Nephron progenitor cell (in vitro differentiated cells): ENCODE measurements at places on chromosomes 13 and 19.

DNA sequence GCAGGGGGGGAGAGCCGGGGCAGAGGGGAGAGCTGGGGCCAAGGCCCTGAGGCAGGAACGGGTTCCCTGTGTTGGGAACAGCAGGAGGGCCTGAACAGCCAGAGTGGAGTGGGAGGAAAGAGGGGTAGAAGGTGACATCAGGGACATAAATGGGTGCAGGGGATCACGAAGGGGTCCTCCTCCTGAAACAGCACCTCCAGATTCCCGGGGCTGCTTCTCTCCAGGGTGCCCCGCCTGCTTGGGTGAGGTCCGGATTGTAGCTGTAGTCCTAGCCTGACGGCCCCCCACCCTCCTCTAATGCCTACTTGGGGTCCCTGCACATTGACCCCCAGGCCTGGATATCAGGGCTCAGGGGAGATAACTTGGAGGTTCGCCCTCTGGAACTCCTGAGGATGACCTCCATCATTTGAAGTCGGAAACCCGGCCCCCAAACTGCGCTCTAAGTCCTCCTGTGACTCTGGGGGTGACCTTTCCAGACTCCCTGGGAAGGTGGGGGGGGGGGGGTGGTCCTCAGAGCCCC lies 473 bp upstream of the SCN1B start:
- no peak for DNase-seq

DNA sequence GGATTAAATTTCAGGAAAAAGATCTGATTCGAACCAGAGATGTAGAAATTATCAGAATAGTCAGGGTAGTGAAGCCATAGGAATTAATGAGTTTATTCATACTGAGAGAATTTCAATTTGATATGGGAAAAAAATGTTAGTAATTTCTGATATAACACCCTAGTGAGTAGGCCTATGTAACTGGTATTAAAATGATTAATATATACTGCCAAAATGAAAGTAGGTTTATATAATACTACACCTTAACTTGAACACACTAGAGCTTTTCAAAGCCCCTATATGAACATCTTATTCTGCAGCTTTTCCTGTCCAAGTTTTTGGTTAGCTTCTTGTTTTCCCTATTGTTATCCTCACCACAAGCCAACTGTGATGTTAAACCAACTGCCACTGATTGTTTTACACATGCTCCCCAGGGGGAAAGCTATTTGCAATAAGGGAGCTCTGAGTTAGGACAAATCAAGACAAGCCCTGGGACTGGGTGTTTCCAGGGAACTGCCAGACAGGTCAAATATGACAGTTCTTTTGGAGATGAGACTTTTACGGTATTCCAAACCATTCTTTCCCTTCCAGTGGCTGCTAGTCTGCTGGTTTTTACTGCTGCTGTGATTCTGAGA lies 45.3 kb downstream of the FNDC3A start:
- no peak for DNase-seq

DNA sequence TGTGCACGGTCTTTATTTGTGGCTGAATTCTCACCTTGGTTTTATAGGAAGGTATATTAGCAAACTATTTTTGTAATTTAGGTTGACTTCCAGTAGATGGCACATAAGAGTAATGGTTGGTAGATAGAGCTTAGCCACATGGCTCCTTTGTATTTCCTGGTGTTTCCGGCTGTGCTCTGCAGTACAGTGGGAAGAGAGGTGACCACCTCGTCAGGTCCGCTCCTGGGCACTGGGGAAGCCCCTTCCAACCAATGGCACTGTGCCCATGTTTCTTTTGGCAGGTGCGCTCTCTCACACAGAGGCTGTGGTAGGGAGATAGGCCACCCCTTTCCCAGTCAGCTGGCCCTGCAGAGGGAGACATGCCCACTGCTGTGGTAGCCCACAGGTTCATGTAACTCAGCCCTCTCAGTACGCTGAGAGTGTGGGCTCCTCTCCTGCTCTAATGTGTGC lies 74.3 kb upstream of the ATP12A start:
- DNase-seq: no peak

GRCh38 chr19:12833418-12833737 lies 1.0 kb downstream of the RTBDN start:
- DNase-seq: no peak

GRCh38 chr19:2232286-2233151 lies 3.6 kb downstream of the PLEKHJ1 start:
- DNase-seq: no peak

- DNase-seq: no peak
Observed at GRCh38 chr19:45172173-45172572, 5.9 kb downstream of the TRAPPC6A start.

- DNase-seq: no peak
Observed at GRCh38 chr19:42134535-42135070, 2.4 kb upstream of the POU2F2 start.

DNA sequence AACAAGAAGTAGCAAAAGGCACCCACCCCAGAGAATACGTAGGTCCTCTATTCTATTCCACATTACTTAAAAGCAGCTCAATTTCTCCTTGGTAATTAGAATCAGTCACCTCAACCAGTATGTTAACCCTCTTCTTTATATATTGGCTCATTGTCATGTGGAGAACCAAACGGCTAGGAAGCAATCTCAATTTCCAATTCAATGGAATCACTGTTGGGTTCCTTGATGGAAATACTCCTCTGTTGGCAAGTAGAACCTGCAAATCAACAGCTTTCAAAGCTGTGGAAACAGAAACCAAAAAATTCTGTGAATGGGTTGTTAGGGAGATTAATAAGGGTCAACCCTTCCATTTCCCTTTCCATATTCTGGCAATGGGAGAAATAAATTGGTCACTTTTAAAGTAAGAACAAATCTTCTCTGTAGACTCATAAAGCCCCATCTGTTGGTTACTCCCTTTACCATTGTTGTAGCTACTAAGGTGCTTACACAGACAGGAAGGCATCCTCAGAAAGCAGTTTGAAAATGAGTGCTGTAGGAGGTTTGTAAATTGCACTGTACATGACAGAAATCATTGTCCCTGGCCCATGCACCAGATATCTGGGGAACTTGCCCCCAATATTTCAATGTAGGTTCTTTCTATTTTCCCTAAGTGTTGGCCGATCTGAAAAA lies 138.6 kb upstream of the UFM1 start:
- DNase-seq: no peak

DNA sequence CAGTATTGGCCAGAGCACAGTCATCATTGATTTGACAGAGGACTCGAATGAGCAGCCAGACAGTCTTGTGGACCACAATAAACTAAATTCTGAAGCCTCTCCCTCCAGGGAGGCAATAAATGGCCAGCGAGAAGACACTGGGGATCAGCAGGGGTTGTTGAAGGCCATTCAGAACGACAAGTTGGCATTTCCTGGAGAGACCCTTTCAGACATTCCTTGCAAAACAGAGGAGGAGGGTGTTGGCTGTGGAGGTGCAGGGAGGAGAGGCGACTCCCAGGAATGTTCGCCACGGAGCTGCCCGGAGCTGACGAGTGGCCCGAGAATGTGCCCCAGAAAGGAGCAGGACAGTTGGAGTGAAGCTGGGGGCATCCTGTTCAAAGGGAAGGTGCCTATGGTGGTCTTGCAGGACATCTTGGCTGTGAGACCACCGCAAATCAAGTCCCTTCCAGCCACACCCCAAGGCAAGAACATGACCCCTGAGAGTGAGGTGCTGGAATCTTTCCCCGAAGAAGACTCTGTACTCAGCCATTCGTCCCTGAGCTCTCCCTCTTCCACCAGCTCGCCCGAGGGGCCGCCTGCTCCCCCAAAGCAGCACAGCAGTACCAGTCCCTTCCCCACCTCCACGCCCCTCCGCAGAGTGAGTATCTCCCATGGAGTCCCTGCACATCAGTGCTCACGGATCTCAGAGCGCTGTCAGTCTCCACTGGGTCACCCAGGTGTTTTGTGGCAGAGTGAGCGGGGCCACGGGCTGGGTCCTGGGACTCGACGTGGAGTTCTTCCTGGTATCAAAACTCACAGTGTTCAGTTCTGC lies 6.9 kb downstream of the CHAF1A start:
- no peak for DNase-seq

GRCh38 chr13:27018344-27018861 lies 153.2 kb downstream of the USP12 start:
- DNase-seq: no peak

DNA sequence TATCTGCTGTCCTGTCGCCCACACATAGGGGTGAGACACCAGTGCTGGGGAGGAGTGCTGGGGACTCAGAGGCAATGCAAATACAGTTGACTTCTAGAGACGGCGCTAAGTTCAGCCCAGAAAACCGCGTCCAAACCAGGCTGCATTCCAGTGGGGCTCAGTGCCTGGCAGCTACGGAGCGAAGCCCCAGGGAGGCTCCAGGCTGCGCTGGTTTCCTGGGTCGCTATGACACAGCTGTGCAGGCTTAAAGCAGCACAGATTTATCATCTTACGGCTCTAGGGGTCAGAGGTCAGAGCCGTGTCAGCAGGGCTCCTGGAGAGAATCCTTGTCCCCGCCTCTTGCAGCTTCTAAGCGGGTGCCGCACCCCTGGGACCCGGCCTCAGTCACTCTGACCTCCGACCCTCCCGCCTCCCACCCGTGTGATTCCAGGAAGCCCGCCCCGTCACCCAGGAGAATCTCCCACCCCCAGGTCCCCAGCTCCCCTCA lies 61.6 kb downstream of the ANKRD10 start:
- DNase-seq: peak; percentile 57

- no peak for DNase-seq
Observed at GRCh38 chr19:46555628-46556280, 45.4 kb upstream of the CALM3 start.

- DNase-seq: no peak
Observed at GRCh38 chr19:11463391-11463790, 17.5 kb downstream of the ELAVL3 start.

- DNase-seq: no peak
Observed at GRCh38 chr13:26011996-26012821, 39.6 kb downstream of the SHISA2 start.

- DNase-seq: peak; percentile 59
Observed at GRCh38 chr13:42883771-42884467, 102.5 kb downstream of the FAM216B start.

DNA sequence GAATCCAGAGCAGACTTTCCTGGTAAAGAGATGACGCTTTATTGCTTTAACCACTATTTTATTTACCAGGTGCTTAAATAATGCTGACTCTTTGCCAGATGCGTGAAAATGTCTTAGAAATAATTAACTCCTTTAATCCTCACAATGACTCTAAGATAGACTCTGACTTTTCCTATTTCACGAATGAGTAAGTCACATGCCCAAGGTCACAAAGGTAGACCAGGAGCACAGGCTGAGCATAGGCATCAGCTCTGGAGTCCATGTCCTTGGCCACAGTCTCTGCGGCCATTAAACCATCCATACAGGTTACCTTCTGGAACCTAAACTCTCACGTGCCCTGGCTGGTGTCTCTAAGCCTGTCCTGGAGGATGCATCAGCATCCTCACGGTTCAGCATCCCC lies 87.3 kb downstream of the ERCC5 start:
- DNase-seq: no peak

DNA sequence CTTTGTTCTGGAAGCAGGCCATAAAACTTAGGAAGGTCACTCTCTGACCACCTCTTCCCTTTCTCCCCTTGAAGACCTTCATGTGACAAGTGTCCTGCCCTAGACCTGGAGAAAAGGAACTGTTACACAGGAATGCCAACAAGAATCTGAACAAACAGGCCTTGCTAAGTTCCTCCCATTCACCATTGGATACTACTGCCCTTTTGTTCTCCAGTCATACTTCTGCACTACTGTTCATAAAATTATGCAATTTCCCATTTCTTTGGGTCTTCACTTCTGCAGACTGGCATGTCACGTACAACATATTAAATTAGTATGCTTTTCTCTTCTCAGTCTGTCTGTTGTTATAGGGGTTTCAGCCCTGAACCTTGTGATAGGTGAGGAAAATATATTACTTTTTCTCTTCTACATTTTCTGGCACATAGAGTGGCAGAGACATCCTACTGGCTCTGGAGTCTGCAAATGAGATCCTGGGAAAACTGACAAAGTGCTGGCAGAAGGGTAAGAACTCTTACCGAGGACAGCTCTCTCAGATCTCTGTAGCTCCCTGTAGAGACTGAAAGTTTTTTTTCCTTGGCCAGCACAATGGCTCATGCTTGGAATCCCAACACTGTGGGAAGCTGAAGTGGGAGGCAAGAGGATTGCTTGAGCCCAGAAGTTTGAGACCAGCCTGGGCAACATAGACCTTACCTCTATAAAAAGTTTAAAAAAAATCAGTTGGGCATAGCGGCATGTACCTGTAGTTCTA lies 87.6 kb upstream of the SPRY2 start:
- no peak for DNase-seq

GRCh38 chr19:47540748-47541147 lies 25.9 kb upstream of the NAPA start:
- DNase-seq: no peak

GRCh38 chr19:38004521-38005223 lies 97.7 kb downstream of the SIPA1L3 start:
- peak; percentile 63 for DNase-seq

DNA sequence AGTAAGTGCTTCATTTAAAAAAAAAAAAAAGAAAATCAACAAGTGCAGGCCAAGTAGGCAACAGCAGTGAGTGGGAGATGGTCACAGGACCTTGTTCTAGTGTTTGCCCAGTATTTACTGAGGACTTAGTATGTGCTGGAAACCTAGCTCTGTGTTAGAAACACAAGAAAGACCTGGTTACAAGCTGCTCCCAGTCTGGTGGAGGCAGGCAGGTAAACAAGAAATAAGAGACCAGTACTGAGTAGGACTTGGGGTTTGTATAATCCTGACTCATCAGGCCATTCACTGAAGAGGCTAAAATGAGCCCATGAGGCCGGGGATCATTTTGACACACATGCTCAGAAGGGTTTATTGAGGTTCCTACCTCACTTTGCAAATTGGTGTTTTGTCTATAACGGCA lies 21.5 kb upstream of the SERPINE3 start:
- DNase-seq: no peak

GRCh38 chr13:42832341-42833096 lies 51.1 kb downstream of the FAM216B start:
- DNase-seq: no peak

DNA sequence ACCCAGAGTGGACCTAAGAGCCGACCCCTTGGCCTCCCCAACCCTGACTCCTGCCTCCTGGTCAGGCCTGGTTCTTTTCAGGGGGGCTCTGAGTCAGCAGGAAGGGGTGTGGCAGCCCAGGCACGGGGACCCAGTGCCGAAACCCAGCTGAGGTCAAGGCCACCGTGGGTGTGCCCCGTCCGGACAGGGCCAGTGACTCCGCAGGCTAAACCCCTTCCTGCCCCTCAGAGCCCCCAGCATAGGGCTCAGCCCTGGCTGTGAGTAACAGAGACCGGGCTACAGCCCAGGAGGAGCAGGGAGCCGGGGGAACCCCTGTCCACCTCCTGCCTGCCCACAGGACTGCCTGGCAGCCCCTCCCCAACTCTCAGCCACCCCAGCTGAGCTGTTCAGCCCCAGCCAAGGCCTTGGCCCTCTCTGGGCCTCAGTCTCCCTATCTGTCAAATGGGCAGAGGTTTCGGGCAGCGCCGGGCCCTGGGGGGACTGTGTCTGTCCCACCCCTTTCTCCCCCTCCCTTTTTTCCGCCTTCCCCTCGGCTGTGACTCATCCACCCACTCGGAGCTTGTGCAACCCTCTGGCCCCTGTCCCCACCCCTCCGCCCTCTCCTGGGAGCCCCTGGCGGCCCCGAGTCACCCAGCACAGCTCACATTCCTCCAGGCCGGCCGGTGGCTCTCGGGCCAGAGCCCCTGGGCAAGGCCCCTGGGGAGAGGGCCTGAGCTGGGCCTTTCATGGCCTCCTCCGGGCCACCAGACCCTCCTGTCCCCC lies 8.6 kb downstream of the ZBTB7A start:
- DNase-seq: no peak

GRCh38 chr13:75704927-75705288 lies 68.8 kb downstream of the LMO7 start:
- no peak for DNase-seq

- no peak for DNase-seq
Observed at GRCh38 chr13:99197117-99197651, 3.5 kb upstream of the UBAC2 start.

- no peak for DNase-seq
Observed at GRCh38 chr19:34350161-34350561, 14.8 kb upstream of the GPI start.
